ENCODE measurements at places on chromosomes 4 and X.

GRCh38 chr4:79862821-79863220, 210.2 kb downstream of the ANTXR2 start:
- no peak for DNase-seq

DNA sequence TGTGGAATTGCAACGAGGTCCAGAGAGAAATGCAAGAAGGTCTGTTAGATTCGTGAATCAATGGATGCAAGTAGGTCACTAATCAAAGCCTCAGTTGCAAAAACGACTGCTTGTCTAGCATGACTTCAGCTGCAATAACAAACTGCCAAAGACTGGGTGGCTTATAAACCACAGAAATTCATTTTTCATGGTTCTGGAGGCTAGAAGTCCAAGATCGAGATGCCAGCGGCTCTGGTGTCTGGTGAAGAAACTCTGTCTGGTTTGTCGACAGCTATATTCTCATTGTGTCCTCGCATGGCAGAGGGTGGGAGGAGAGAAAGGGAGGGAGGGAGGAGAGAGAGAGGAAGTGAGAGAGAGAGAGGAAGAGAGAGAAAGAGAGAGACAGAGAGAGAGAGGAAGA, 114.7 kb downstream of the MXRA5 start:
- no peak for DNase-seq

DNA sequence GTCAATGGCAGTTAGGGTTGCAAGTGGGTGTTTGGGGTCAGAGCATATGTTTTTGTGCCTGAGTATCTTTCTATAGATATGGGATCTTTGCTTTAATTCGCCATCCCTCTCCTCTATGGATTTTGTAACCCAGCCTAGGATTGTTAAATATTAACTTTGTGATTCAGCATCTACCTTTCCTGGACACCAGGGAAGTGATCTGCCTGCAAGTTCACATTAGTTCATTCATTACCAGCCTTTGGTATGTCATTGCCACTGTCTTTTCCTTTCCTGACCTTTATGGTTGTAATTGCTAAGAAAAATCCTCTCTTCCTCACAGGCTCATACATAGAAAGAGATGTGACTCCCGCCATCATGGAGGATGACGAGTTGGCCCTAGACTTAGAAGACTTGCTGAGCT, 73.8 kb downstream of the KIT start:
- DNase-seq = no peak

GRCh38 chr4:79574741-79575451, 166.9 kb upstream of the GK2 start:
- DNase-seq = no peak

DNA sequence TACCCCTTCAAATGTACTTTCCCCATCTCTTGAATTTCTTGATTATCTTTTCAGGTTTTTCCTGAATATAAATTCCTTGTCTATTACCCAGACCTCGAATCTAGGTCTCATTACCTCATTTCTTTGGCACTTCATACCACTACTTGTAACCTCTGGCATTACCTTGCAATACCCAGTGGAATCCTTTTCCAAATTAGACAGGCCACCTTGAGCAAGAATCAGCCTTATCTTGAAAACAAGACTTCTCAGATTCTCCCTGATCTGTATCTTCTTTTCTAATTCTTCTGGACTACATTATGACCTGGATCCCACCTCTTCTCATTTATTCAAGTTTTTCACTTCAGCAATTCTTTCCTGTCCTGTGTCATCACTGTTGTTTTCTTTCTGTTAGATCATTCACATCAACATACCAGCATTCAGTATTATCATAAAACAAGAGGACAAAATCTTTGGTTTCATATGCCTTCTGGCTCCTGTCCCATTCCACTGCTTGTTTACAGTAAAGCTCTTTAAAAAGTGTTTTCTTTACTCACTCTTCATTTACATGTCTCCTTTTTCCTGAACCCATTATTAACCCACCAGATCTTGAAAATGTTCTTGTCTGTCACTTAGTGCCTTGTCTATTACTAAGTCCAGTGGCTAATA, 275.6 kb upstream of the HS3ST1 start:
- no peak for DNase-seq

GRCh38 chrX:30580641-30581040, 3.1 kb upstream of the TASL start:
- DNase-seq = no peak

- DNase-seq = no peak
Measured at GRCh38 chr4:143506031-143506430, 7.5 kb upstream of the SMARCA5 start.

- DNase-seq = no peak
Measured at GRCh38 chrX:129139837-129140598, 383.3 kb downstream of the SMARCA1 start.
